ENCODE measurements at places on chromosomes 1 and 21.

- no peak for DNase-seq
Measured at GRCh38 chr21:26965040-26965906, 1.6 kb downstream of the ADAMTS5 start.

DNA sequence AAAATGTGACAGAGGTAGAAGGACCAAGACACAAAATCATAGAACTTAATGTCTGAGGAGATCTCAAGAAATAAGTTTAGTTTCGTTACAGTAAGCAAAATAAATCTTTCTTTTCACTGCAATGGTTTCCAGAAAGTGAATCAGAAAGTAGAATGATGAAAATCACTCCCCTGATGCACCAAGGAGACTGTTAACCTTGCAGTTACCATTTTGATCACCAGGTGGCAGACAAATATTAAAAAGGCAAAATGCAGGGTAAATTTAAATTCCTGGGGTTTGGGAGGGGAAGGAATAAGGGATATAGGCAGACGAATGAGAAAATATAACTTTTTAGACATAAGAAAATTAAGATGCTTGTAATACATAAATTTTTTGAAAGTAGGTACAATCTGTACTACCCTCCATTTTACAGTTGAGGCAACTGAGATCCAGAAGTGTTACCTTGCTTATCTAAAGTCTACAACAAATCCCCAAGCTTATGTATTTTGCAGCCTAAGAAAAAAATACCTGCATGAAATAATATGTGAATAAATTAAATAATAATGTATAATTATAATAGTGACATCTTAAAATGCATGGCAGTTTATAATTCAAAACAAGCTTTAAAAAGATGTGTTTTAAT is 253.2 kb downstream of the CRB1 start:
- peak; percentile 26 for DNase-seq

- no peak for DNase-seq
Measured at GRCh38 chr1:208990456-208990855, 593.1 kb upstream of the CAMK1G start.

DNA sequence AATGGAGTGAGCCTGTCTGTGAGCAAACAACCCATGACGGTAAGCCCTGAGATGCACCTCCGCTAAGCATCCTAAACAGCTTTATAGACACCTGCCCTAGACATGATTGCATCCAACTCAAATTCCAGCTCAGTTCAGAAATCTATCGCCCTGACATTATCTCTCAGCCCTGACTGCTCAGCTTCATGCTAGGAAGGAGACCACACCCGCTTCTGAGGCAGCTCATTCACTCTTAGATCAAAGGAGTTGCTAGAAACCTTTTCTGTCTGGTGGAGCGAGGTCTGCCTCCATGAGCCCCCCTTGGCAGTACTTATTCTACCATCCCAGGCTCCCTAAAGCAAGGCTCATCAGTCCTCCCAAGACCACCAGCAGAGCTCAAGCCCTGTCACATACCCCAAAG is 17.0 kb downstream of the IL10RB start:
- no peak for DNase-seq

DNA sequence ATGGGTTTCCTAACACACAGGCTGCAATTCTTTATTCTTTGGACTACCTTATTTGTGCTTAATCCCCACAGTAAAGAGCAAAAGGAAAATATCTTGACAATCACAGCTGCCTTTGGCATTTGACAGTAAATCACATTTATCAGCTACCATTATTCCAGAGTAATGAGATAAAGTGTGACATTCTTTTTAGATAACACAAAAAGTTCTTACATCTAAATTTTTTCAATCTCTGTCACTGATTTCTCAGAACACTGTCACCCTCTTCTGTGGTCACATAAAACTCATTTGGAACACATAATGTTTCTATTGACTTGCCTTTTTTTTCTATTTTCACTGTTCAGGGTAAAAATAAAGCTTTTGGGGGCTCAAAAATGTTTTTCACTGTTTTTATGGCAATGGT is 484.6 kb downstream of the LTN1 start:
- no peak for DNase-seq

GRCh38 chr1:43082740-43083139 is 89.3 kb downstream of the EBNA1BP2 start:
- no peak for DNase-seq

DNA sequence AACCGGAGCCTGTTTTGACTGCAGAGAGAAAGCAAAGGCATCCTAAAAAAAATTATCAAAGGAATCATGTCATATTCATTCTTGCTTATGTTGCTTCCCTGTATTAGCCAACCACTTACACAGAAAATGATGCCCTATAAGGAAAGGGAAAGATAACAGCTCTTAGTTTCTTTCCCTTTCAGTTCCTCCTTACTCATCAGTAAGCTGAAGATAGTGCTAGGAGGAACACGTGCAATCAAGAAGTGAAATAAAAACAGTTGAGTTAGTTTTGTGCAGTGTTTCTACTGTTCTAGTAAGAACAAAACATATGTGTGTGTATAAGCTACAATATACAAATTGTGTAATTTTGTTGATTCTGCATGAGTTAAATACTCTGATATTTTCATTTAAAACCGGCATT is 45.3 kb upstream of the MTF2 start:
- no peak for DNase-seq

GRCh38 chr1:113675302-113675701 is 84.0 kb downstream of the PHTF1 start:
- no peak for DNase-seq

GRCh38 chr1:213003256-213003655 is 12.4 kb downstream of the ANGEL2 start:
- no peak for DNase-seq

DNA sequence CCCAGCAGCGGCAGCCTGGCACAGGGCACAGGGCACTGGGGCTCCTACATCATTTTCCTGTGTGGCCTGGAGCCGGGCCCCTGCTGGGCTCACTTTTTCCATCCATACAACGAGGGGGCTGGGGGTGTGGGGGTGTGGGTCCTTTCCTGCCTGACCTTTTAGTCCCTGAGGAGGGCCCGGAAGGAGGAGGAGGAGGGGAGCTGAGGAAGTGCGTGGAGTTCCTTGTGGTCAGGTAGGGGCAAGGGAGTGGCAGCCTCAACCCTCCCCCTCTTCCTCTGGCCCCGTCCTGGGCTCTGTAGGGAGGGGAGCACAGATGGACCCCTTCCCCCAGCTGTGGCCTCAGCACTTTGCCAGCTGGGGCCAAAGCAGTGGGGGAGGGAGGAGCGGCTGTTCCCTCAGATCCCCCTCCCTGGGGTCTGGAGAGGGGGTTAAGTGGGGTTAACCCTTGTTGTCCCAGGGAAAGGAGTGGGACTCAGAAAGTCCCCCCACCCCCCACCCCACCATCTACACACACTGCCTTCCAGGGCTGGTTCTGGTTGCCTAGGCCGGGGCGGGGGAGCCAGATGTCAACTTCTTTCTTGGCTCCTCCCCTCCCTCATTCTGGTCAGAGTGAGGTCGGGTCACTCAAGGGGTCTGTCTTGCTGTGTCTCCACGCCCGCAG is 5.7 kb downstream of the NTRK1 start:
- DNase-seq: no peak

GRCh38 chr21:34913811-34914210 is 135.3 kb downstream of the RUNX1 start:
- DNase-seq: peak; percentile 18

GRCh38 chr1:6303397-6304012 is 42.6 kb upstream of the GPR153 start:
- DNase-seq: no peak

- DNase-seq: no peak
Measured at GRCh38 chr1:6033986-6034749, 11.5 kb upstream of the KCNAB2 start.

DNA sequence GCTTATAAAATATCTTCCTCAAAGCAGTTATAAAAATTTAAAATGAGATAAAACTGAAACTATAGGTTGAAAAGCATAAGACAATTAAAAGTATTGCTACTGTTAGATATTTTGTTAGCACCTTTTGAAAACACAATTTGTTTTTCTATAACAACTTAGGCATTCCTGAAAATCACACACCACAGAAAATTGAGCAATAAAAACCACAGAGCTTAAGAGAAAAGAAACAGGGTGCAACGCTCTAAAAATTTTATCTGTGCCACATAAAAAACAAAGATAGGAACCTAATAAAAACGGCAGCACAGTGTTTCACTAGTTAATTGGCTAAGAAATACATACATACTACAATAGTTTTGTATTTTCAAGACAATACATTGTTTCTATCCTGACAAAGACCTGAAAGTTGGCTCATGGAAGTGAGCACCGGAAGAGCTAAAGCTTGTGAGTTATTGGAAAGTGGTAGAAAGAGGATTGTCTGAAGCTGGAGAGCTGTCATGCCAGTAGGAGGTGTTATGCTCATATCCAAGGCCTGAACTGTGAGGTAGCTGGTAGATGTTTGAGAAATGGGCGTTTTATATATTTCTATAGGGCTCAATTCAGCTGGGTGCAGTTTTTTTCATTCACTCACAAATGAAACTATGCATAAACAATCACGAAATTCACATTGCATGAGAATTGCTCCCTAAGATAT is 45.8 kb downstream of the RGS7 start:
- DNase-seq: no peak

DNA sequence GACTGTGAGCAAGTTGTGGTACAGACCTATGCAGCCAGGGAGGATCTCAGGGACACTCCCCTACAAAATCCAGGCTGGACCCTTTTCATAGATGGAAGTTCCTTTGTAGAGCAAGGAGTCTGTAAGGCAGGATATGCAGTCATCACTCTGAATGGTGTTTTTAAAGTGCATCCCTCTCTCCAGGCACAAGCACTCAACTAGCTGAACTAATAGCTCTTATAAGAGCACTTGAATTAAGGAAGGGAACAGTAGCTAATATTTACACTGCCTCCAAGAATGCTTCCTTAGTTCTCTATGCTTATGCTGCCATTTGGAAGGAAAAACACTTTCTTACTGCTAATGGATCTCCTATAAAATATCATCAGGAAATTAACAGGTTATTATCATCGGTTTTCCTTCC is 27.0 kb upstream of the SMYD3 start:
- no peak for DNase-seq

All from COLO829 (cell line).